ENCODE measurements at places on chromosomes 2 and 18. TPM values are rescaled to one million over a fixed set of nuclear protein-coding genes. Genes with fewer than 3 reads are reported as not detected.

SIX2 gene
- 5.2 TPM for total RNA-seq

DNA sequence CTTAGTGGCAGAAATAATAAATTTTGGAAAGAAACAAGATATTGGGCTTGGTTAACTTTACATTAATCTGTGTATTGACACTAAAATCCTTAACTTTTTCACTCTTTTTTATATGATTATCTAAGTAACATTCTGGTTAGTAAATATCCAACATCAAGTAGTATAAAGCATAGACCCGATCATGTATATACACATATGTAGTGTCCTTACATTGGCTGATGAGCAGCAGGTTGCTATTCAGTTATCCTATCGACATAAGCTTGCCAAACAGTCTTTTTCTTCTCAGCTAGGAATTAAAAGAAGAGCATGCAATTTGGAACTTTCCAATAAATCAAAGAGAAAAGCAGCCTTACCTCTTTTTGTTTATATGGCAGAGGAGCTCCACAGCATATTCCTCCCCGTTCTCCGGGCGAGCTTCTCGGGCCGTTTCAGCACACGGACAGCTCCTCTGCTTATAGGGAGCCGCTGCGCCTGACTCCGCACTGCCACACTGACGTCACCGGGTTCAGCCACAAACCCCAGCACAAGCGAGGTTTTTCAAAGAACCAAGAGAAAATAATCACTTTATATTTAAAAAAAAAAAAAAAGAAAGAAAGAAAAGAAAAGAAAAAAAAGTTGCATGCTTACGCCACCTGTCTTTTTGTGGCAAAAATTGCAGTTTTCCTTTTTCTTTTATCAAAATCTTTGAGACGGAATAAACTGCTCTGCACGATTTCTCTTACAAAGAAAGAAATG lies at the start of gene SCG2:
Gene SCG2 (minus strand): TSS at position 430 of the 735 bp plus-strand sequence. CDS start 3,079 bp downstream, outside the sequence.
- peak; percentile 79 for DNase-seq

DNA sequence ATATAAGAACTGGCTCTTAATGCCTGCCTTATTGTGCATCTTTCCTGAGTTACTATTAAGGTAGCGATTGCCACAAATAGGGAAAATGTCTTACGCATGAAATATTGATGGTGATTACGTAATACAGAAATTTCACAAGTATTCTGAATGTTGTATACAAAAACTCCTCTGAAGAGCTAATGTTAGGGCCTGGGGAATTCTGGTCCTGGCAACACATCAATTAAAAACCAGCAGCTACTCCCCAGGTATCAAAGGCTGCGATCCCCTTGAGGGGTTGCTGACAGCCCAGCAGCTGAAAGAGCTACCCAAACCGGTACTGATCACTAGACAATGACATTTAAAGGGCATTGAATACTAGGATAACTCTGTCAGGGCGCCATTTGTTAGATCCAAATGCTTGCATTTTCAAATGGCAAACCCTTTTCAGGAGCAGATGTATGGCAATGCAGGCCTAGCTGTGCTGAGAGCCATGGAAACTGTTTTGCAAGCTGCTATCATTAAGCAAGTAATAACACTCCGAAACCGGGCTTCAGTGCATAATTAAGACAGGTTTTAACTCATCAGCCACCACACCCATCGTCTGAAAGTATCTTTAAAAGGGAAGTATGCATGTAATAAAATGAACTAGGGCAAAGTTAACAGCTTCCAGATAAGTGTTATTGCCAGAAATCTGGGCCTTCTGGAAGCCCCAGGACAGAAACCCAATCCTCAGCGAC lies 78.4 kb downstream of the CLHC1 start:
- no peak for DNase-seq

DNA sequence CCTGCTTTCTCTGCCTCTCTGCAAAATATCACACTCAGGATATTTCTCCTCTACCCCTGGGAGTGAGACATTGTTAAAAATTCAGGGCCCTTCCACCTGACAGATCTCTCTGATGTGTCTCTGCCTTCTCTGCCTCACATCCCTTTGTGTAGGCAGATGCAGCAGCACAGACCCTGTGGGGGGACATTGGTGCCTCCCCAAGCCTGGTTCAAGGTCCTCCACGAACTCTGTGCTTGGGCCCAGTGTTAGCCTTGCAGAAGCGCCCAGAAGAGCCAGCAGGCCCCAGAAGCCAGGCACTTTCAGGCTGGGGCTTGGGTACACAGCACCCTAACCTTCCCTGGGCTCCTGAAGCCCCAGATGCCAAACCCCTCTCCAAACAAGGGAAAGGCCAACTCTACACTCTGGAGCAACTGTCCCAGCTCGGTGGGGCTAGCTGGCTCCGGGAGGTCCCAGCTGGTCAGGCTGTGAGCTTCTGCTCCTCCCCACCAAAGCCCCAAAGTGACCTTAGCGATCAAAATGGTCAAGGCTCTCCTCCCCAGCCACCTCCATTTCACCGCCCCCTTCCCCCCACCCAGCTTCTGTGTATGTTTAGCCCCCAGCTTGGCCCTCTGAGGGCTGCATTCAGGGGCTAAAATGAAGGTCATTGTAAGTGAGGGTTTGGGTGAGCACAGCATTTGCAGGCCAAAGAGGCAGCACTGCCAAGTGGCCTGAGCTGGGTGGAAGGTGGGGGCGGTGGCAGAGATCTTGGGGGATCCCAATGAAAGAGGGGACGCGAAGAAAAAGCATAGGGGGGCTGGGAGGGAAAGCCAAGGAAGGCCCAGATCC lies 2.6 kb downstream of the HOXD9 start:
- DNase-seq = no peak

- no peak for DNase-seq
These were observed 635.7 kb upstream of the FAM98A start for GRCh38 chr2:34234823-34235222.

Data from MG63 (cell line).